ENCODE measurements at places on chromosomes 1 and 21.

DNA sequence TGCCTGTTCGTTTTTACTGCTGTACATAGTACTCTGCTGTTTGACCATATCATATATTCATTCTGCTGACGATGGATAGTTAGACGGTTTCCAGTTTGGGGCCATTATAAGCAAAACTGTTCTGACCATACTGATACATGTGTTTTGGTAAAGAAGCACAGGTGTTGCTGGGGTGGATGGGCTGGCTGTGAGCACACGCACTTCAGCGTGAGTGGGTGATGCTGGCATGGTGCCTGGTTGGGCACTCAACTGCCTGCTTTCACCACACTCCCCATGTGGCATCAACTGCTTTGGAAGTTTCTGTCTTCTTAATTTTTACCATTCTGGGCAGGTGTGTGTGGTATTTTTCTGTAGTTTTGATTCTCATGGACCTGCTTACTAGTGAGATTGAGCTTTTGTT, 37.3 kb downstream of the ADARB1 start:
- DNase-seq: no peak

GRCh38 chr1:201396861-201397464, 2.2 kb downstream of the LAD1 start:
- no peak for DNase-seq

DNA sequence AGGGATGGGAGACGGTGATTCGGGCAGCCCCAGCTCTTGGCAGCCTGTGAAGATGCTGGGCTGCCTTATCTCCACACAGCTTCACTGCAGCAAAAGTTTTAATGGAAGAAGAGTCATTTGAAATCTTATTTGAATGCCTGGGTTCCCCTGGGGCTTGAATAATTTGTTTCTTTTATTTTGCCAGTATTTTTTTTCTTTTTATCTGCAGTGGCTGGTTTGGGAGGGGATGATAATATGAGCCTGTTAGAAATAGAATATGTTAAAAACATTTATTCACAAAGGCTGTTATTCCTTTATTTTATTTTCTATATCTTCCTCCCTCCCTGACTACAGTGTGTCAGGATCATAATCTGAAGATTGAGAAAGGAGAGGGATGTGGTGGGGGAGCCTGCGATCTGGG, 103.4 kb downstream of the ARHGEF10L start:
- DNase-seq: no peak

DNA sequence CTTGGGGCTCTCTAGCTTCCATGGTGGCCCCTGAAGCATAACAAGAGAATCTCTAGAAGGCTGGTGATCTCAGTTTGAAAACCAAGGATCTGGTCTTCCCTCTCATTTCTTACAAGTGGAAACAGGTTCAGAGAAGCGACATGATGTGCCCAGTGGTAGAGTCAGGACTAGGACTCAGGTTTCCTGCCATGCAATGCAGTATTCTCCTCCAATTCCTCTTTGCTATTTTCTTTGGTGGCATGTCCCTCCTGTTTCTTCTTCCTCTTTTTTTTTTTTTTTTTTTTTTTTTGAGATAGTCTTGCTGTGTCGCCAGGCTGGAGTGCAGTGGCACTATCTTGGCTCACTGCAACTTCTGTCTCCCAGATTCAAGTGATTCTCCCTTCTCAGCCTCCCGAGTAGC, 195.6 kb upstream of the C1orf105 start:
- no peak for DNase-seq

- no peak for DNase-seq
Observed at GRCh38 chr1:107804134-107804533, 160.8 kb downstream of the VAV3 start.

- no peak for DNase-seq
Observed at GRCh38 chr1:67540733-67541125, 110.5 kb upstream of the SERBP1 start.

DNA sequence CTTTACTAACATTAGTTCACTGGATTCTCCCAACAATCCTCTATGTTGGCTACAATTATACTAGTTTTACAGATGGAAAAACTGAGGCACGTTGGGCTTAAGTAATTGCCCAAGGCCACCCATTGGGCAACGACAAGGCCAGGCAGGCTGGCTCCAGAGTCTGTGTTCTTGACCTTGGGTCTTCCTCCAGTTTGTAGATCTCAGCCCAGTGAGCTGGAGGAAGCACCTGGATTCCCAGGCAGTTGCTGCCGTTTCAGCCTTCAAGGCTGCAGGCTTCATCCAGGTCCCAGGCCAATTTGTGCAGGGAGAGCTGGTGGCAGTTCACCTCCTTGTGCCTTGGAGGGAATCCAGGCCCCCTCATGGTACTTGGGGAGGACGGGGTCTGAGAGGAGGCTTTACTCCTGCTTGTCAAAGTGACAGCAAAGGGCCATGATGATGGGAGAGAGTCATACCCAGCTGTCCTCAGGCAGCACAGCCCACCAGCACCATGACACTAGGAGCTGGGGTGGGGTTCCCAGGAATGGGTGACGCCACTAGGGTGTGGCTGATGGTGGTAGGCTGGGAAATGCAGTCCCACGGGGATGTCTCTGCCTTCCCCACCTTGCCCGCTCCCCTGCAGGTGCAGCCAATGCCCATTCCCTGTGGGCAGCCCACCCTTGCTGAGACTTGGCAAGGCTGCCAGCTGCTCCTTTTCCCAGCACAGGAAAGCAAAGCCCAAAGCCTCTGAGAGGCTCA, 27.1 kb downstream of the PKP1 start:
- DNase-seq: no peak

- DNase-seq: no peak
Observed at GRCh38 chr1:219938706-219939105, 10.3 kb upstream of the SLC30A10 start.
